ENCODE measurements at places on chromosomes 5 and 9. TPM values are rescaled to one million over a fixed set of nuclear protein-coding genes. Genes with fewer than 3 reads are reported as not detected.

The GRPEL2 gene
- total RNA-seq = 12.1 TPM

The SLC31A1 gene
- total RNA-seq = 46.3 TPM

The PCDHA9 gene
- total RNA-seq = 0.32 TPM

The BTNL3 gene
- total RNA-seq = not detected

The TLX3 gene
- total RNA-seq = not detected

All from suprapubic skin (tissue), 4 donors.